ENCODE measurements at places on chromosomes 4 and X.

DNA sequence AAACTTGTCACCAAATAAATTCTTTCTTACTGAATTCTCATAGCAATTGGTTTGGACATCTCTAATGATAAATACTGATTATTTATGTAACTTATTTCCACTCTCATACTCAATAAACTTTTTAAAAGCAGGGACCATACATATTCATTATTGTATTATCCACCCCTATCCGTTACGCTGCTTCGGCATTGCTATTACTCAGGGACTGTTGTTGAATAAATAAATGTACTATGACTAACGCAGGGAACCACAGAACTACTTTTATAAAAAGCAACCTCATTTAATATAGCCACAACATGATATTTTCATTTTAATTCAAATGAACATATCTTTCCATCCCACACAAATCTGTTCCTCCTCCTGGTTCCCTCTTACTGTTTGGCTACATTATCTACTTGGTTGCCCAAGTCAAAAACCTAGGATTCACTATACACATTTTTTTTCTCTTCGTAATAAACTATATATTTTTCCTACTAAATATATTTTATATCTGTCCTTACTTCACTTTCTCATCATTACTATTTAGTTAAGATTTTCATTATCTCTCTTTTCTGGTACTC lies 14.9 kb upstream of the ANKRD50 start:
- DNase-seq, result no peak

DNA sequence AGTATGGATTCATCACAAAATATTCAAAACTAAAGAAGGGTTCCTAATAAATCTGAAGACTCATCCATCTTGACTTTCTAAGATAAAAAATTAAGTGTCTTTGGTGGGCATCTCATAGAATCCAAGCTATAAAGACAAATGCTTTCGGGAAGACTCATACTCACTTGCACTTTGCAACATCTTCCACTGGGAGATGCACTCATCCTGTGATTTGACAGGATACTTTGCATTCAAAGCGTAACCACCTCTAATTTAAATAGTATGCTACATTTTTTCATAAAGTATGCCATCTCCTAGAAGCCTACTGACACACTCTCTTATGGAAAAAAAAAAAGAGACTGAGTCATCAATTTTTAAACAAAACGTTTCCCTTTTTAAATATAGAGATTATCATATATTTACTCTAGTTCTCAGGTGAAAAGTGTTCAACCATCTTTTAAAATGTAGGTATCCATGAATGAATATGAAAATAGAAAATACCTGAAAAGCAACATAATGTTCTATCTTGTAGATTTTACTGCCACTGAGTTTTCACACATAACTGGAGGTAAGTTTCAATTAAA lies 119.6 kb downstream of the KLHL13 start:
- DNase-seq, result peak; percentile 10

- DNase-seq, result peak; percentile 78
Observed at GRCh38 chr4:113810906-113811305, 49.4 kb upstream of the CAMK2D start.

DNA sequence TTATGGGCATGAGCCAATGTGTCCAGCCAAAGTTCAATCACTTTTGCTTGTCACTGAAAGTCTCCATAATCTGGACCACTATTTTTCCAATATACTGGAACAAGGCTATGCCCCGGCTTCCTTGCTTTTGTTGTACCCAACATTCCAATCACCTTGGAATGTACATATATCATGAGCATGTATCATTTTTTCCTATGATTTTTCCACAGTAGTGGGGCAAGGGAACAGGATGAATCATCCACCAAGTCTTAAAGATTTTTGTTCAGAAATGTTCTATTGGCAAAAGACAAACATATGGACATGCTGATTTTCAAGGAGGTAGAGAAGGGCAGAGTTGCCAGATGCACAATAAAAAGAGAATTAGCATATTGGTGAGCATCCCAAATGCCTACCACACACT lies 548.1 kb upstream of the INTU start:
- peak; percentile 2 for DNase-seq

DNA sequence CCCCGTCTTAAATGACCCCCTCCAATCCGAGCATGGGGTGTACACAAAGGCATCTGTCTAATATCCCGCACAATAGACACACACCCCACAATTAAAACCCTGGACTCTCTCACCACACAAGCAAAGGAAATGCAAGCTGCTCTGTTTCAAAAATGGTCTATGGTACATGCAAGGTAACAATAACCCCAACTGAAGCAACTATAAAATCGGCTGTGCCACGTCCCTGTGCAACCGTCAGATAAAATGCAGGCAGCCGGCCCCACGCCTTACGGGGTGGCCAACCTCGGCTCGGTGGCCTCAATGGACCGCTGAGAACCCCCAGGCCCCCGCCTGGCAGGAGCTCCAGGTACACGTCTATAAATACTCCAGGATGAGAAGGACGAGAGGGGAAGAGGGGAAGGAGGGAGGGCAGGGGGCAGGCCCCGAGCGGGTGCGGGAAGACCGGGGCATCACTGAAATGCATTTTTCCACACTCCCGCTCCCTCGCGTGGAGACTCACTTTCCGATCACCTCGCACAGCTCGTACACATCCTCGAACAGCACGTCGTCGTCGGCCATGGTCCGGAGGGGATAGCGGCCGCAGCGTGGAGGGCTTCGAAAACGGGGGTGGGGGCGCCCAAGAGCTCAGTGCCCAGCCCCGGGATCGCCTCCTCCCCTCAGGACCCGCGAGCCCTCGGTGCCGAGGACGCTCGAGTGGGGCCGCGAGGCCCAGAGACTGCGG lies 763 bp downstream of the CASK start:
- peak; percentile 17 for DNase-seq

GRCh38 chrX:9619581-9619980 lies 146.1 kb downstream of the GPR143 start:
- DNase-seq, result no peak
